ENCODE measurements at places on chromosomes 11 and 22.

DNA sequence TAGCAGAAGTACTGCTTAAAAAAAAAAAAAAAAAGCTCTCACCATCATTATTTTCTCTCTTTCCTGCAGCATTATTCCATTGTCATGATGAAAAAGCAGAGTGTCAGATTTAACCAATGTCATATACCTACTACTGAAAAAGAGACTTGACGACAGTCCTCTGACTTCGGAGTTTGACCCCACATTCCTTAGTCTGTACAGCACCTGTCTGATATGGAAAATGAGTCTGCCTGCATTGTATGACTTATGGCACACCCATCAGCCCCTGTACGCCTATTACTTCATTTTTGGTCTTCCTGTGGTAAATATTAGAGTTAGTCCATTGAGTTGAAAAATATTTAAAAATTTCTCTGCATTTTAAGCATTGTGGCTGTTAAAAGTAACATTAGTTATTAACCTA, 54.5 kb upstream of the NOX4 start:
- DNase-seq = no peak

- no peak for DNase-seq
These were observed 30.6 kb downstream of the SC5D start for GRCh38 chr11:121323046-121323607.

DNA sequence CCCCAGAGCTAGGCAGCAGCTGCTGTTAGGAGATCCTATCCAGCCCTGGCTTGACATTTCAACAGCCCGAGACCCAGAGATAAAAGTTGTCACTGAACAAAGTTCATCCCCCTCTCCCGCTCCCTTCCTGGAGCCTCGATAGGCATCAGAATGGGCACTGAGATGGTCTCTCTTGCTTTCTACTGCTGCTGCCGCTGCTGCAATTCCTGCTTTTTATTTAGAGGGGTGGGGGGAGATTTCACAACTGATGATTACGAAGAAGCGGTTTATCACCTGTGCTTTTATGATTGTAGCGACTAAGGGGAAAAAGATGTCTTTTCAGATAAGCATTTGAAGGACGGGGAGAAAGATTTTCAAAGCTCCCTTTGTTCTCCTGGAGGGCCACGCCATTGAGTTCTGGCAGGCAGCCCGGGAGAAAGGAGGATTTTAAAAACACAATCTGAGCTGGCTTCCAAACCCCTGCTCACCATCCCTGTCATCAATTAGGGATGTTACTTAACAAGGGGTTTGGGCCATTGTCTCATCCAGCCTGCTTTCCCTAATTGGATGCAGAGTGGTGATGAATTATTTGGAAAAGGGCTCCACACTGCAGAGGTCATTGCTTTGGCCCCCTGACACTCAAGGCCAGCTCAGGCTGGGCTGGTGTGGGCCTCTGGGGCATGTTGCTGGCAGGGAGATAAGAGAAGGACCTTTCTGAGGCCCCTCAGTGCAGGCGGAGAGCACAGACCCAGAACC, 344.7 kb downstream of the BUD13 start:
- no peak for DNase-seq

DNA sequence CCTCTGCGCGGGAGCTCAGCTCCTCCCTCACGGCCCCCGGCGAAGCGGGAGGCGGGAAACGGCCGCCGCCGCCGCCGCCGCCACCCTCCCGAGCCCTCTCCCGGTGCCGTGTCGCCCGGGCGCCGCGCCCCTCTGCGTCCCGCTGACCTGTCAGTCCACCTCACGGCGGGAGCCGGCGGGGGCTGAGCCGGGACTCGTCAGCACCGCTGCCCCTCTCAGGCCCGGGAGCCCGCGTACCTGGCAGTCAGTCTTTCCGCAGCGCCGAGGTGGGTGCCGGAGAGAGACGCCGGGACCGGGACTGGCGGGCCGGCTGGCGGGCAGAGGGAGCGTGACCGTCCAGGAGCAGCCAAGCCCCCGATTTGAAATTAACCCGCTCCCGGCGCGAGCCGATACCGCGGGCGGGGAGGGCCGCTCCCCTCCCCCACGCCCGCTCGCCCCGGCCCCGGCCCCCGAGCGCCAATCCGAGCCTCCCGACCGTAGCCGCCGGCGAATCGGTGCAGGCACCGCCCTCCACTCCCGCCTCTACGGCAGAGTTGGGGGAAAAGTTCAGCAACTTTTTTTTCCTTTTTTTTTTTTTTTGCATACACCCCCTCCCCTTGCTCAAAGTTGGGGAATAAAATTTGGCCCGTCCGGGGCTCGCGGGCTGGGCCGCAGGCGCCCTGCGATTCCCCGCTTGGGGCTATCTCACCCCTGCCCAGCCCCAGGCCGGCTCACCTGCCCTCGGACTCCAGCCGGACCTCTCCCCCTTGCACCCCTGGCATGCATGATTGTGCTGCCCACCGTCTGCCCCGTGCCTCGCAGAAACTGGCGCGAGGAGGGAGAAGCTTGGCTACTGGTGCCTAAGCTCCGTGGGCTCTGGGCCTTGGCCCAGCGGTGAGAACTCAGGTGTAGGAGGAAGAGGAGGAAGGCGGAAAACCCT, 774 bp upstream of the E2F8 start:
- no peak for DNase-seq

DNA sequence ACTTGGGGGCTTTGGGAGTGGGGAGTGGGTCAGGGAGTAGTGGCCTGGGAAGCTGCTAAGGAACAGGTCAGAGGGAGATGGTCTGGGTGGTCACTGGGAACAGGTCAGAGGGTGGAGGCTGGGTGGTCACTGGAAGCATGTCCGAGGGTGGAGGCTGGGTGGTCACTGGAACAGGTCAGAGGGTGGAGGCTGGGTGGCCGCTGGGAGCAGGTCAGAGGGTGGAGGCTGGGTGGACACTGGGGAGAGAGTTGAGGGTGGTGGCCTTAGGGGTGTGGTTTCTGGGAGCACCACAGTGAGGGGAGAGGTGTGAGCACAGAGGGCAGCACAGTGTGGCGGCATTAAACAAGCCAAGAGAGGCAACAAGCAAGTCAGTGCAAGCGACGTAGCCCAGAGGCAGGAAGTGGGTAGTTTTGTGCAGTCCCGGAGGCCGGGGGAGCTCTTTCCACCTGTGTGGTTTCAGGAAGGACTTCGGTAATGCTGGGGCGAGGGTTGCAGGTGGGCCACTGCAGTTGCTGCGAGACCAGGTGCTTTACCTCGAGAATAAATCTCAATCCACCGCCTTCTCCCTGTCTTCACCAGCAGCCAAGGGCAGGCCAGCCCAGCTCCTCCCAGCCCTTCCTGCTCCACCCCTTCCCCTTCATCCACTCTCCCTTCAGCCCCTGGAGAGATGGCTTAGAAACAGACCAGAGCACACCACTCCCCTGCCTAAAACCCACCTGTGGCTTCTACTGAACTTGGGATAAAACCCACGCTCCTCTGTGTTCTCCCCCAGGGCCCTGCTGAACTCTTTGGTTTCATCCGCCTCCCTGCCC, 3.2 kb upstream of the CACNA1I start:
- DNase-seq = no peak

DNA sequence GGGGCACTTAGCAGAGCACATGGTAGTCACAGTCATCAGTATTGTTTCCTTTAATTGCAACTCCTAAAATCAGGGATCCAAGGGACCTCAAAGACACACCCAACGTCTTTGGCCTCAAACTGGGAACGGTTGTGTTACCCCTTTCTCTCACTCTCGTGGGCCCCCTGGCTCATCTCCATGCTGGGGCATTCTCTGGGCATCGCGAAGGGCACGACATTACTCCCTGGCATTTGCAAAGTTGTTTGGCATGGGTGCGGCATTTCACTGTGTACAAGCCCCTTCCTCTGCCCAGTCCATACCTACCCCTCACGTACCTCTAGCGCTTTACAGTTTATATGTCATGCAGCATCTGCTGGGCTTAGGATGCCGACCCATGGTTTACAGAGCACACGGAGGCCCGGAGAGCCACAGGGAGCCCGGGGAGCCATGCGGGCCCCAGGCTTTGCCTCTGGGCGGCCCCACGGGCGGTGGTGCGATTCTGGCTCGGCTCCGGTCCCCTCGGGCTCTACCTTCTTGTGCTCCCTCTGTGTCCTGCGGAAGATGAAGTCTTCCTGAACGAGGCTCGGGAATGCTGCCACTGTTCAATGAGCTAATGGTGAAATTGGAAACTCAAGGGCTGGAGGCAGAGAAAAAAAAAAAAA, 21.9 kb upstream of the CACNG2 start:
- no peak for DNase-seq

GRCh38 chr11:57604296-57605027, 7.0 kb downstream of the SERPING1 start:
- no peak for DNase-seq

Measured in gastrocnemius medialis (tissue), 4 donors.